CD4-positive, alpha-beta memory T cell (primary cell): ENCODE measurements at places on chromosomes 7 and 10. TPM values are rescaled to one million over a fixed set of nuclear protein-coding genes. Genes with fewer than 3 reads are reported as not detected.
A peak's percentile ranks its signal among the peaks of the same experiment; 100 is the strongest.

DNA sequence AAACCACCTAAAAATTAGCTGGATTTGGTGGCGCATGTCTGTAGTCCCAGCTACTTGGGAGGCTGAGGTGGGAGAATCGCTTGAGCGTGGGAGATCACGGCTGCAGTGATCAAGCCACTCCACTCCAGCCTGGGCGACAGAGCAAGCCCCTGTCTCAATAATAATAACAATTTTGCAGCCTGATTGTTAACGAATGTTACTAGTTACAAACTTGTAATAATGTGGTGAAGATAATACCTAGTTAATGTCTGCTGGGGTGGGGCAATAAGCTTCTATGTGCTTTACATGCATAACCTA is 1.2 kb upstream of the ATAD1 start:
- no peaks in the 10 kb centered on the region for H3K36me3 ChIP-seq
- peak overlapping the region; percentile 94 for H3K27ac ChIP-seq
- H3K4me1 ChIP-seq = peaks cover 42% of the 10 kb centered on the region
- H3K4me3 ChIP-seq = no peak overlapping the region
- no peak for DNase-seq

DNA sequence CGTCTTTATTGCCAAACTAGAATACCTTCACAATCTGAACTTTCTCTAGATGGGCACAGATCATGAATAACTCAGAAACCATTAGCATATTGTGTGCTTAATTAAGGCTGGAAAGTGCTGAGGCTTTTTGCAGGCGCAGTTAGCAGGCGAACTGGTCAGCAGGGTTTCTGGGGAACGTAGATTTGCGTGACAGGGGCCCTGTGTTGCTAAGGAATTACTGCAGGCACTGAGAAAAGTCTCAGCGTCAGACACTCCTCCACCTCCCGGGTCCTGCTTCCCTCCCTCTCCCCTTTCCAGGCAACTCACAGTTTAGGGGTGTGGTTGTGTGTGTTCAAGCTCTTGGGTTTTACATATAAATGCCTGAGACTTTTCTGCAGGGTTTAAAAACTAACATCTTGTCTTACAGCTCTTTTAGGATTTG is 2.2 kb downstream of the MAP3K8 start:
- no peak for DNase-seq
- peak overlapping the region; percentile 21 for H3K4me3 ChIP-seq
- peaks cover 53% of the 10 kb centered on the region for H3K4me1 ChIP-seq
- no peaks in the 10 kb centered on the region for H3K27me3 ChIP-seq
- peaks cover 7% of the 10 kb centered on the region for H3K36me3 ChIP-seq

The ANKRD61 gene
- not detected for total RNA-seq

- H3K27ac ChIP-seq = no peak overlapping the region
- no peaks in the 10 kb centered on the region for H3K4me1 ChIP-seq
- no peaks in the 10 kb centered on the region for H3K36me3 ChIP-seq
- no peak for DNase-seq
These were observed 49.6 kb downstream of the LGI1 start for GRCh38 chr10:93807371-93807770.

The POM121 gene
- 54.3 TPM for total RNA-seq

DNA sequence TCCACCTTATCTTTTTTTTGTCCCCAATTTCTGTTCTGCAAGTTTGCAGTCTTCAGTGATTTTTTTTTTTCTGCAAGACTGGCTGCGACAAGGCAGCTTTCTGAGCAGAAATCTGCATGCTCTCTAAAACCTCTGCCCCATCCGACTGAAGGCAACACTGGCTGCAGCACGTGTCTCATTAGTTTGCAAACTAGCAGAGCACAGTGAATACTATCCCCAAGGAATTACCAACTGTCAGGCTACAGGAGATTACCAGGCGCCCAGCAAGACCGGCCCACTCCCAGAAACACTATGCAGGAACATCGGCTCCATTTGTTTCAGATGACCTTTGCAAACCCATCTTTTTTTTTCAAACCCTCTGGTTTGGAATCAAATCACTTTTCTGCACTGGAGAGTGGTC is 538.8 kb downstream of the SORCS1 start:
- no peaks in the 10 kb centered on the region for H3K4me1 ChIP-seq
- no peaks in the 10 kb centered on the region for H3K27me3 ChIP-seq
- no peak overlapping the region for H3K27ac ChIP-seq
- no peak overlapping the region for H3K4me3 ChIP-seq
- no peaks in the 10 kb centered on the region for H3K36me3 ChIP-seq

GRCh38 chr10:46555713-46556514 is 544 bp downstream of the GPRIN2 start:
- no peak overlapping the region for H3K4me3 ChIP-seq
- H3K27me3 ChIP-seq = peaks cover 19% of the 10 kb centered on the region
- H3K36me3 ChIP-seq = no peaks in the 10 kb centered on the region
- H3K27ac ChIP-seq = no peak overlapping the region
- no peak for DNase-seq

DNA sequence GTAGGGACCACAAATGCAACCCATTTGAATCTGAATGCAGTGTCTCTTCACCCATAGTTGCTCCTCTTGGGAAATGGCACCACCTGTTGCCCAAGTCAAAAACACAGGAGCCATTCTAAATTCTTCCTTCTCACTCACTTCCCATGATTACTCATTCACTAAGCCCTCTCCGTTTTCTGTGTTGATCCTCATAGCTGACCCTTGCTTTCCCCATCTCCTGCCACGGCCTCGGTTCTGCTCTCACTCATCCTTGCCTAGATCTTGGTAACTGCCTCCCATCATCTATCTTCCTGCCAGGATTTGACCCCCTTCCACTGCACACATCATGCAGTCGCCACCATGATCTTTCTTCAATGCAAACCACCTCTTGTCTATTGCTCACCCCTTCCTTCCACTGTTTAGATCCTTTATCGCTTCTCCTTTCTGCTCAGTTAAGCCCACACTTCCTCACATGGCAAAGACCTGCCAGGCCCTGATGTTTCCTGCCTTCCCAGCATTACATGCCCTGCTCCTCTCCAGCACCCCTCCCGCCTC is 19.0 kb upstream of the CPN1 start:
- no peak overlapping the region for H3K27ac ChIP-seq
- H3K4me3 ChIP-seq = no peak overlapping the region
- no peaks in the 10 kb centered on the region for H3K36me3 ChIP-seq

- H3K4me1 ChIP-seq = no peaks in the 10 kb centered on the region
- DNase-seq = no peak
- no peaks in the 10 kb centered on the region for H3K27me3 ChIP-seq
- no peak overlapping the region for H3K4me3 ChIP-seq
- H3K36me3 ChIP-seq = no peaks in the 10 kb centered on the region
These were observed 88.5 kb upstream of the TCERG1L start for GRCh38 chr10:131399981-131400380.
